ENCODE measurements at places on chromosomes 11 and 22.

GRCh38 chr22:17786435-17787161 is 12.3 kb upstream of the BID start:
- no peak for DNase-seq

DNA sequence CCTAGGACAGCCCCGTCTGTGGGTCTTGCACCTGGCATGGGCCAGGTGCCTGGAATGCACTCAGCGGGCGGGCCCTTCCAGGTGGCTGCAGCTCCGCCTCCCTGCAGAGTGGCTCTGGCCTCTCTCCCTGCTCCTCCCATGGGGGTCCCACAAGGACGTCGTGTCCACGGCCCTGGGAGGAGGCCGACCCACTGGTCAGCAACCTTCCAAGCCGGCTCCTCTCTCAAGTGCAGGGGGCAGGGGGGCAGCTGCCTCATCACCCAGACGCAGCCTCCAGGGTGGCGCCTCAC is 41.9 kb downstream of the CERK start:
- DNase-seq: no peak

- DNase-seq: no peak
Measured at GRCh38 chr11:27317751-27318150, 45.3 kb downstream of the CCDC34 start.

DNA sequence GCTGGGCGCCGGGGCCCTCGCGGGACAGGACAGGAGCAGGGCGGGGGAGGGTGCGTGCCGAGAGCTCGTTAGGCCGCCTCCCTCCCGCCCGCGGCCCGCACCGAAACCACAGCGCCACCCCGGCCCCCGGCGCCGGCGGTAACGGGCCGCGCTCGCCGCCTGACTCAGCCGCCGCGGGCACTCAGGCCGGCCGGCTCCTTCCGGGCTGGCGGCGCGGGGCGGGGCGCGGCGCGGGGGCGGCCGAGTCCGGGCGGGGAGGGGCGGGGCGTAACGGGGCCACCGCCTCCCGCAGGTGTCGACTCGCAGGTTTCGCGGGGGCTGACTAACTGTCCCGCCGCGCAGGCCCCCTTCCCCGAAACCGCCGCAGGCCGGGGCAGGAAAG is at the start of gene AP5B1:
Gene AP5B1 (minus strand): TSS at position 207 of the 382 bp plus-strand sequence. CDS start 385 bp downstream, outside the sequence.
- peak; percentile 83 for DNase-seq

DNA sequence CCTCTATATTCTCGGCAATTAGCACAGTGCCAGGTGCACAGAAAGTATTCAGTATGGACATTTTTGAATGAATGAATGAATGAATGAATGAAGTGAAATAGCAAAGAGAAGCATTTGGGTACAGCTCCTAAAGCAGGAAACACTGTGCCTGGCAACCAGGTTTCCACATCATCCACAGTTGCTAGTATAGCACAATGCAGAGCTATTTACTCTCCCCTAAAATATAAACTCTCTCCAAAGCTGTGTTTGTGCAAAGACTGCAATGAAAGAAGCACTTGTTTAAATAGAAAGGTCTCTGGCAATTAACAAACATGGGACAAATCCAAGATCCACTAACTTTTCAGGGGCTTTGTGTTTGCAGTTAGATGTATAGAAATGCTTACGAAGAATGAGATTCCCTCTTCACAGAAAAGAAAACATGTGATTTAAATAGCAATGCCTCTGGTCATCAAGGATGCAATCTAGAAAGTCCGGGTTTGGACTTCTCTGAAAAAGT is 103.0 kb upstream of the OPCML start:
- no peak for DNase-seq

GRCh38 chr11:75768909-75769771 is 562 bp downstream of the DGAT2 start:
- DNase-seq: no peak

GRCh38 chr11:74633406-74634393 is 41.3 kb downstream of the POLD3 start:
- no peak for DNase-seq

DNA sequence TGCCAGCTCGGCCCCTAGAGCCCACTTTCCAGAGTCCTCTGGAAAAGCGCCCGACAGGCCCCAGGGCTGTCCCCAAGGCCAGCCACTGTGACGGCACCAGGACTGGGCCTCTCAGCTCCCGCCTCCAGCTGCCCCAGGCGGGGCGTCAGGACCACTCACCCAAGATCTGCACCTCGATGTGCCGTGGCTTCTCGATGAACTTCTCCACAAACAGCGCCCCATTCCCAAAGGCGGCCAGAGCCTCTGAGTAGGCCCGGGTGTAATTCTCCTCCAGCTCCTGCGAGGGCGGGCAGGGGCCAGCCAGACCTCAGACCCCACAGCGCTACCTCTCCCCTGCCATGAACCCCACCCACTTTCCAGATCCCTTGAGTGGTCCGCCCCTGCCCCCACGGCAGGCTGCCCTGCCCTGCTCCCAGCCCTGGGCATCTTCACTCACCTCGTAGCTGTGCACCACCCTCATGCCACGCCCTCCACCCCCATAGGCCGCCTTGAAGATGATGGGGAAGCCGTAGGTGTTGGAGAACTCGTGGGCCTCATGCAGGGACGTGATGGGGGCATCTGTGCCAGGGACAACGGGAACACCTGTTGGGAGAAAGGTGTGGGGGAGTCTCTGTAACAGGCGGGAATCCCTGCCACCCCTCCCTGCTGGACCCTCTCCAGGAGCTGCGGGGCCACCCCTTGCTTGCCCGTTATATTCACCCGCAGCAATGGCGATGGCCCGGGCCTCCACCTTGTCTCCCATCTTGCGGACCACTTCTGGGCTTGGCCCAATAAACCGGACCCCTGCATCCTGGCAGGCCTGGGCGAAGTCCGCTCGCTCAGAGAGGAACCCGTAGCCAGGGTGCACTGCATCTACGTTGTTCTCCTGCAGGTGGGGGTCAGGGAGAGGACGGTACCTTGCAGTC is 14.0 kb downstream of the LRFN4 start:
- DNase-seq: no peak

- DNase-seq: no peak
Measured at GRCh38 chr11:73353422-73353821, 22.8 kb upstream of the RELT start.

- DNase-seq: no peak
Measured at GRCh38 chr22:29031227-29032011, 30.2 kb downstream of the C22orf31 start.

- no peak for DNase-seq
Measured at GRCh38 chr22:45537734-45538181, 35.1 kb downstream of the FBLN1 start.

- no peak for DNase-seq
Measured at GRCh38 chr22:17921871-17922821, 102.2 kb downstream of the MICAL3 start.

- DNase-seq: peak; percentile 62
Measured at GRCh38 chr22:42283278-42284201, 13.1 kb upstream of the TCF20 start.

DNA sequence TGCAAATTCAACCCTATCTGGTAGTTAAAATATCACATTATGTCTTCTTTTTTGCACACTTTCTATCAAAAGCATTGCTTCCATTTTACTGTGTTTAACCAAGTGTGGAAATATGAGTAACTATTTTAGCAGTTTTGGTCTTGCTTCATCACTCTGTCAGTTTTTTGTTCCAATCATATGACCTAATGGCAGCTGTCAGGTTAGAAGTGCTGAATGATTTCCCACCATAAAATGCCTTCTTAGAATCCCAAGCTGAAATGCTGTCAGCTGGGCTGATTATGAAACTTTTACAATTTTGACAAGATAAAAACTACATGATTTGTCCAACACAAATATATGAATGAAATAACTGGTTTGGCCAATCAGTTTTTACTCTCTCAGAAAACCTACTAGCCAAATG is 1654.6 kb upstream of the RAG2 start:
- DNase-seq: no peak

DNA sequence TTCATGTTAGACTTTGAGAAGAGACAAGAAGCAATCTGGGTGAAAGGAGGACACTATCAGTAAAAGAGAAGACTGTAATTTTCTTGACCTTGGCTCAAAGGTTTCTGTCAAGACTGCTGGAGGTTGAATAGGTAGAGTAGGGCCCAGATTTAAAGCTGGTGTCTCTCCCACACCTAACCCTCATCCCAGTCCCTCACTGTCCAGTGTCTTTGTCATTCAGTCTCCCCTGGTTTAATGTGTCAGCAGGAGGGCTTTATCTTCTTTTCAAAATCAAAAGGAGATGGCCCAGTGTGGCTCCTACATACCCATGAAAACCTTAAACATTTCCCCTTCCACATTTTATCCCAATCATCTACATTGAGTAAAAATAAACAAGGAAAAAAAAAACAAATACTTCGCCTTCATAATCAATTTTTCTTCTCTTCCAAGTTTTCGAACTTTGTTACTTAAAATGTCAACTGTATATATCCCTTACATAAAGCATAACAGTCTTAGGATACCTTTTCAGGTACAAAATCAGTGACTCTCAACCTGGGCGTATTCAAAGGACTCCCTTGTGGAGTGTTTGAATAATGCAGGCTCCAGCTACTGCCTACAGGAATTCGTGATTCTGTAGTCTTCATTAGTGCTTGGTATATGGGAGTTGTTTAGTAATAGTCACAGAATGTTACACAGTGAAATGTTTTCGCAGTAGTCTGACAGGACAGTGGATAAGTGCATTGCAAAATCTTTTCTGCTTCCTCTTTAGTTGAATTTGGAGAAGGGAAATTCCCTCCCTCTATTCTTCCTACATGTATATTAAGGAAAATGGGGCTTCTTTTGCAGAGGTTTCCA is 87.2 kb downstream of the FAT3 start:
- DNase-seq: no peak

DNA sequence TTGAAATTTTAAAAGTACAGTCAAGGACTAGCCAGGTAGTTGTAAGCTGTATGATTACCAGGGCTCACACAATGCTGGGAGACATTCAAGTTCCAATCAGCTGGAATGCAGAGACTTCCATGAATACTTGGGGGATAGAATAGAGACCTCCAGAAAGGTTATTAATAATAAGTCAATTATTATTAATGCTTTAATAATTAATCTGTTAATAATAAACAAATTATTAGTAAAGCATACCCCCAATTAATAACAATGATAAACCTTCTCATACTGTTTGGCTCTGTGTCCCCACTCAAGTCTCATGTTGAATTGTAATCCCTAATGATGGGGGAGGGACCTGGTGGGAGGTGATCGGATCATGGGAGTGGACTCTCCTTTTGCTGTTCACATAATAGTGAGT is 14.6 kb upstream of the MS4A6A start:
- DNase-seq: no peak

DNA sequence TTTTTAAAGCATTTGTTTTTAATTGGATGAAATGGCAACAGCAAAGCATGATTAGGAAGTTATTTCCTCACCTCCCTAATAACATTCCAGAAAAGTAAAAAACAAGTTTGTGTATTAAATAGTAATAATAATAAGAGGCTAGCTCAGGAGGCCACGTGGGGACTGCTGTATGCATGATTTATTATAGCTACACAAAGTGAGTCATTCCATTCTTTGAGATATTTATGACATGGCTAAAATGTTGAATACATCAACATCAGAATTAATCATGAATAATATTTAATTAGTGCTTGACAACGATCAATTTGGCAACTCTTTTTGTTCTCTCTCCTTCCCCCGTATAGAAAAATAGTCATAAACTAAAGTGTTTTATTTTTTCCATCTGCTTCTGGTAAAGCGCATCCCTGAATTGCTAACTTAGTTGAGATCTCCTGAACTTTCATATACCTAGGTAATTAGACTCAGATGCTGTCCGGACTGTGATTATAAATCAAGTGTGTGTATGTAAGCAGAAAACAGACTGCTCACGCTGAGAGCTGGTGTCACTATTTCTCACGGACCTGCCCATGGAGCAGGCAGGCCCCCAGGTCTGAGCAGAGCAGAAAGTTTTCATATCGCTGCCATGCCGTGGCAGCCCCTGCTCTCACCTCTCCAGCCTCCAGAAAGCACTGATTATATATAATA is 125.7 kb downstream of the WT1 start:
- DNase-seq: no peak

GRCh38 chr22:23522623-23523251 is 57.4 kb downstream of the IGLL1 start:
- DNase-seq: no peak

DNA sequence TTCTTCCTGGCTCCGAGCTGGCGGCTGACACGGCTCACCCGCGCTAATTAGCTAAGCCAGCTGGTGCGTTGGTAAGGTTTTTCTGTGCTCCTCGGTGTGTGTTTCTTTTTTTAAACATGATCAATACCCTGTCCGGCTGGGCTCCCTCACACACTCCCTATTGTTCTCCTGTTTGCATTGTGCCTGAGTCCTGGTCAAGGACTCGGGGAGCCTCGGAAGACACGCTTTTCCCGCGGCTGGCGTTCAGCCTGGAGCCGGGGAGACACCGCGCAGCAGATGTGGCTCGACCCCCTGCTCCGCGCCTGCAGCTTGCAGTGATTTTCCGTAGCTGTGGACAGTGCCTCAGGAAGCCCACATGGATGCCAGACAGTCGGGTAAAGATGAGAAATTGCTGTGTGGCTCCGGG is 454.9 kb upstream of the CADM1 start:
- no peak for DNase-seq

DNA sequence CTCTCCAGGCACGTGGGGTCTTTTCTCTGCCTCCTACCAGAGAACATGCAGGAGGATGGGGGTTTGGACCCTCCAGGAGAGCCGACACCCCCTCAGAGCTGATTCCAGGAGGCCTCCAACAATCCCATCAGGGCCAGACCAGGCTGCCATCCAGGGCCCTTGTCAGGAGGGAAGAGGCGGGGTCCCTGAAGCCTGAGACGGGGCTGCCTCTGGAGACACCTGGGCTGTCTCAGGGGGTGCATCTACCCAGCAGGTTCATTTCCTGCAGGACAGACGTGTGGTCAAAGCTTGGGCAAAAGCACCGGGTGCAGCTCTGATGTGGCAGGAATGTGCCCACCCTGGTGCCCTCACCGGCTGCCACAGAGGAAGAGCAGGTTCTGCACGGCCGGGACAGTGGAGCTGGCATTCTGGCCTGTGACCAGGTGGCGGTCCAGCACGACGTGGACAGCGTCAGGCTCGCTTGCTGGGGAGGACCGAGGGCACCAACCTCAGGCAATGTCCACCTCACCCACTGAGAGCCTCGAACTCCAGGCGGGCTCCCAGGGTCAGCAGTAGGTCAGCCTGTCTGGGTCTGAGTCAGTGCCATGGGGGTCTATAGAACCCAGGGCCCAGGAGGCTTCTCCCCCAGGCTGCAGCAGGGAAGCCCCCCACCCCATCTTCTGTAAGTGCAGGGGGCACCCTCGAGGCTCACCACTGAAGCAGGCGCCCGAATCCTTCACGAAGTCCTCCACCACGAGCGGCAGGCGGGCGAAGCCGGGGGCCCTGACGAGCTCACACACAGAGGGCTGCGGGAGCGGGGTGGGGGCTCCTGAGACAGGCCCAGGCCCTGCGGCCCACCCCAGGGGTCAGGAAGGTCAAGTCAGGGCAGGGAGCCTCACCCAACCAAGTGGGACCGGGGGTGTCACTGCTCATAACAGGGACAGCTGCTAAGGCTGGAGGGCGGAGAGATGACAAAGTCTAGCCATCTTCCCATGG is 6.4 kb downstream of the GATD1 start:
- no peak for DNase-seq
